Retina (tissue), 1 donor: ENCODE measurements at places on chromosomes 2 and 18.
A peak's percentile ranks its signal among the peaks of the same experiment; 100 is the strongest.

GRCh38 chr18:71221405-71221804 lies 932.6 kb downstream of the SOCS6 start:
- no peak for DNase-seq

GRCh38 chr2:40859617-40860016 lies 407.7 kb upstream of the SLC8A1 start:
- no peak for DNase-seq

DNA sequence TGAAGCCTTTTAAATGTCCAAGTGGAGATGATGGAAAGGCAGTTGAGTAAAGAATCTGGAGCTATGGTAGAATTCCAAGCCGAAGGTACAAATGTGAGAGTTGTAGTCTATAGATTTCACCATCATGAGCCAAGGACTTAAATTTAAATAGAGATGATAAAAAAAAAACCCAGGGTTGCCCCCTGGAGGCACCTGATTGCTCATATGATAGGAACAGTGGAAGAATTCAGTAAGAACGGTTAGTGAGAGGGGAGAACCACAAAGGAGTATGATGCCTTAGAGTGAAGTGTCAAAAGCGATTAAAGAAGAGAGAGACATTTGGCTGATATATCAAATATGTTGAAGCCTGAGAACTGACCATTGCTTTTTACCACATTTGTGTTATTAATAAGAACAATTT lies 11.9 kb downstream of the NYAP2 start:
- no peak for DNase-seq

- DNase-seq = no peak
Measured at GRCh38 chr2:196253116-196253480, 81.7 kb upstream of the STK17B start.

DNA sequence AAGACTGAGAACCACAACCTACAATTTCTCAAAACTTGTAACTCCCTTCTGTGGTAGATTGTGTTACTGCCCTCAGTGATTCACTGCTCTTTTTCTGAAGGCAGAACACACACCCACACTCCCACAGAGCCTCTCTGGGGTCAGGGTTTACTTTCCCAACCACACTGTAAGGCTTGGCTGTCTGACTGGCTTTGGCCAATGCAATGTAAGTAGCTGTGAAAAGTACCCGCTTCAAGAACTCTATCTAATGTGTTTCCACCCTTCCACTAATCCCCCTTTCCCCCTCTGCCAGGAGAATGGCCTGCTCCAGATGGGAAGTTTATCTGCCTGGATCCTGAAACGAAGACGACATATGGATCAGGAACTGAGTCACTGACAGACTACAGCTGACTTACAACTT lies 222.7 kb downstream of the CDH2 start:
- DNase-seq = no peak

DNA sequence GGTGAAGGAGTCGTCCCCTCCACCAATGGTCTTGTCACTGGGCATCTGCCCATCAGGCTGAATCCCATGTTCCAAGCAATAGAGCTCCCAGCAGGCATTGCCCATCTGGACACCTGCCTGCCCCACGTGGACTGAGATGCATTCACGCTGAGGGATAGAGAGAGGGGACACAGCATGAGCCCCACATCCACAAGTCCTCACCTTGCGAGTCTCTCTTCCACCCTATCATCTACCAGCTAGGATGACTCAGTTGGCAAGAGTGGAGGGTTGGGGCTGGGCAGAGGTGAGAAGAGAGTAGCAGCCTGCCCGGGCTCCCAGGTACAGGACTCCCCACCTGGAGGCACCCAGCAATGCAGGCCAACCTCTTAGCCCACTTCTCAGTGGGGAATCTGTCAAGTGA lies 959 bp upstream of the TUBA4B start:
- DNase-seq = no peak

DNA sequence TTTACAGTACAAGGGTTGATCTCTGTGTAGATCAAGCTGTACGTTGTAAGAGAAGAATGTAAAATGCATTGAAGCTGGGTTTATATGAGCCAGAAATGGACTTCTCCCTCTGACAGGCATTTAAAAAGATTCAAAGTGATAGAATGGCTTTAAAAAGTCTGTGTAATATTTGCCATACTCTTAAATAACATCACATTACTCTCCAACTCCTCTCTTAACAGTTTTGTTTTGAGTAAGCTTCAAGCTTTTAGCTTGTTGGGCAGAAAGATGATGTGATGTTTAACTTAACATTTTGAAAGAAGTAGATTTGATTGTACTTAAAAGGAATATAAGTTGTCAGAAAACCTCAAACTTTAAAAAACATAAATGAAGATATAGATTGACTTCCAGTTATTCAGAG lies 72.2 kb downstream of the COX7A2L start:
- DNase-seq = no peak

- no peak for DNase-seq
Measured at GRCh38 chr2:165435611-165436010, 33.9 kb upstream of the CSRNP3 start.

DNA sequence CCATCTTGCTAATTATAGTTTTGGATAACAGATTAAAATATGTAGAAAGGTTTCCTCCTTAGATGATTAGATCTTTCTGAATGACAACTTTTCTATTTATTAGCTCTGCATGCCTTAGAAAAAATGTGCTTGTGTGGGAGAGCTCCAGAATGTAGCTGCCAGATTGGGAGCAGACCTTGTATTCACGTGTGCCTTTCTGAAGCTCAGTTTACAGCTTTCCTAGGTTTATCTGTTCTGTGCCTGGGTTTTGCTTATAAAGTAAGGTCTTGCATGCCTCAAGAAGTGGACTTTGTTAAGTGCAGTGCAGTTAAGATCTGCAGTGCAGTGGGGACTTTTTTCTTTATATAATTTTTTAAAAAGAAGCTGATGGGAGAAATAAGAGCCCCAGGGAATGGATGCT lies 179.0 kb downstream of the DCC start:
- no peak for DNase-seq

- peak; percentile 67 for DNase-seq
Measured at GRCh38 chr18:45664824-45665763, 49.8 kb downstream of the SLC14A2 start.

GRCh38 chr2:20456116-20456571 lies 9.3 kb downstream of the RHOB start:
- no peak for DNase-seq

DNA sequence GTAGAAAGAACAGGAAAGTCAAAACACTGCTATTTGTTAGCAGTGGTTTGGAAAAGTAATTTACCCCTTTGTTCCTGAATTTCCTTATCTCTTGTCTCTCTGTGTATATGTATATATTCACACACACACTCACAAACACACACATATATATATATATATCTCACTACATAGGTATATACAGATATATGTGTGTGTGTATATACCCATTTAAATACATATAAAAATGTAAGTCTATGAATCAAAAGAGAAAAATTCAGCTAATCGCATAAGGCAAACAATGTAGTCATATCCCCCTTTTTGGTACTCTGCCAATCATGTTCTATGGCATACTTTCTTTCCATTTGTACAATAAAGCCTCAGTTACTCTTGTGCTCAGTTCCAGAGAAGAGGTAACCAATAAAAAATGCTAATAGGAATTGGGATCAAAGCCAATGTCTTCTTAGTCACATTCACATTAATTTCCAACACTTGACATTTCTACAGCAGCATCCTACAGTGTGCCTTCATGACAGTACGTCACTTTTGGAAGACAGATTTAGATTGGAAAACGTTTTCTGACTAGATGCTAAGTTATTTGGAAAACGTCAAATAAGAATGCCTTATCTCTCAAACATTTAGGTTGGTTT lies 94.6 kb downstream of the MC4R start:
- DNase-seq = no peak

- no peak for DNase-seq
Measured at GRCh38 chr18:31492671-31493070, 5.3 kb upstream of the DSG2 start.

GRCh38 chr2:213065583-213066442 lies 85.6 kb downstream of the IKZF2 start:
- peak; percentile 17 for DNase-seq

- no peak for DNase-seq
Measured at GRCh38 chr2:192236136-192236535, 41.4 kb upstream of the TMEFF2 start.

GRCh38 chr2:62199392-62200125 lies 3.6 kb downstream of the B3GNT2 start:
- DNase-seq = no peak

- DNase-seq = no peak
Measured at GRCh38 chr2:82275599-82275998, 1971.0 kb upstream of the LRRTM1 start.

DNA sequence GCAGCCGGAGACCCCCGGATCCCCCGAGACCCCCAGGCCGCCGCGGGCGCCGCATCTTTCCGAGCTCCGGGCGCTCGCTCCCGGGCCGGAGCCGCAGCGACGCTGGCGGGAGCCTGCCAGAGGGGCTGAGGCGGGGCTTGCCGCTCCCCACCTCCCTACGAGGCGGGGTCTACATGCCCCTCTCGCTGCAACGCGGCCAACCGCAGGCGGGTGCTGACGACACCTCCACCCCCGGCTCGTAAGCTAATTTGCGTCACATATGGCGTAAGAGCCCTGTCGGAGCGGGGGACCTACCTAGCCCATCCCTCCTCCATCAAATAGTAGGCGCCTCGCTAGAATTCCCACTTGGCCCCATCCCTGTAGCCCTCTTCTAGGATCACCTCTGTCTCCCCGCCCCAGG lies at the start of gene PTPRN:
TSS of gene PTPRN (minus strand) at position 124 of the 400 bp plus-strand sequence. CDS start at position 55, 69 bp downstream.
- DNase-seq = peak; percentile 63

- no peak for DNase-seq
Measured at GRCh38 chr18:79410731-79411613, 15.2 kb downstream of the NFATC1 start.

DNA sequence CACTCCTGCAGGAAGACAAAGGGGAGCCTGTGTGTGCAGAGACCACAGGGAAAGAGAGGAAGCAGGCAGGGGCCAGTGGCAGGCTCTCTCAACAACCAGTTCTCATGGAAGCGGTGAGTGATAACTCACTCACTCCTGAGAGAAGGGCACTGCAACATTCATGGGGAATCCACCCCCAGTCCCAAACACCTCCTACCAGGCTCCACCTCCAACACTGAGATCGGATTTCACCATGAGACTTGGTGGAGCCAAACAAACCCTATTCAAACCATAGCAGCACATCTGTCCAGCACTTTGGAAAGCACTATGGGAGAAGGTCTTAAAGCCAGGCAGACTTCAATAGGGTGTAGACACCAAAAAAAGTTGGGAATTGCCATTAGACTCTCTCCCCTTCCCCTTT lies 345.7 kb upstream of the SPRED2 start:
- no peak for DNase-seq

DNA sequence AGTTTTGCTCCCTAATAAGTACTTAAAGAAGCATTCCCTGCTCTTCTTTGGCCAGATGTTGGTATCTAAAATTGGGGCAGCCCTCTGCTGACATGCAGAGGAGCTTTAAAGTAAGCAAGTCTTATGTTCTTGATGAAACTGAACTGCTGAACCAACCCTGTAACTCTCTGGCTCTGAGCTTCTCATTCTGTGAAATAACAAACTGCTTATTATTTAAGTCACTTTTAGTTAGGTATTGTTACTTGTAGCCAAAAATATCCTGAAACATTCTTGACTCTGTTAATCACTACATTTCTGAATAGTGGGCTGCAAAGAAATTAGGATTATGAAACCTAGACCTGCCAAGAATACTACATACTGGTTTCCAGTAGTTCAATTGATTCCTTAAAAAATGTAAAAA lies 15.5 kb downstream of the PPP3R1 start:
- no peak for DNase-seq

DNA sequence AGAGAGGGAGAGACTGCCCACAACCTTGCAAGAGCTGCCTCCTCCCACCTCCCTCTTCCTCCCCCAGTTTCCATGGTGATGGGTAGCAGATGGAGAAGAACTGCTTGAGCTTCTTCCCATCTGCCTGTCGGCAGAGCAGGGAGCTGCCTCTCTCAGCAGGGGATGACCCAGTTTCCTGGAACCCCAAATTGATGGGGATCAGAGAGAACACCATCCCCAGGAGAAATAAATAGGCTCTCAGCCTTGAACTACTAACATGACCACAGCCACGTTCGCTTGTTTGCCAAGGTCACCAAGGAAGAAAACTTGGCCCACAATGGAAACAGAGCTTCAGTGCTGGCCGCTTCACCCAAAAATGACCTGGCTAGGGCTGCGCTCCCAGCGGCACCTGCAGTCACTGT lies 82.2 kb downstream of the ADD2 start:
- peak; percentile 66 for DNase-seq

- no peak for DNase-seq
Measured at GRCh38 chr2:16645775-16646559, 19.7 kb downstream of the CYRIA start.

DNA sequence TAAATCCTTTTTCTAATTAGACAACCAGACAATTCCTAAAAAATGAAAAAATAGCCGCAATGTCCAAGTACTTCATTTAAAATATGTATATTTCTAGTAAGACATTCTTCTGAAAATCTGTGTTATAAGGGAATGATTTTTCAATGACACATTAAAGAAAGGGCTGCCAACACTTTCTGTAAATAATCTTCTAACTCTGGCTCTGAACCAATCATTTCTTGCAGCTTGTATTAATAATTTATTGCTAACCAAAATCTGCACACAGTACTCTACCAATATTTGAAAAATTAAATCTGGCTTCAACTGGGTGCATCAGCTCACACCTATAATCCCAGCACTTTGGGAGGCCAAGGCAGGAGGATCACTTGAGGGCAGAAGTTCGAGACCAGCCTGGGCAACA lies 8.3 kb downstream of the NFU1 start:
- no peak for DNase-seq

GRCh38 chr2:11270891-11271290 lies 73.5 kb downstream of the ROCK2 start:
- no peak for DNase-seq

GRCh38 chr18:79816092-79816491 lies 18.4 kb downstream of the KCNG2 start:
- DNase-seq = no peak

- no peak for DNase-seq
Measured at GRCh38 chr2:36438449-36438977, 82.9 kb downstream of the CRIM1 start.

DNA sequence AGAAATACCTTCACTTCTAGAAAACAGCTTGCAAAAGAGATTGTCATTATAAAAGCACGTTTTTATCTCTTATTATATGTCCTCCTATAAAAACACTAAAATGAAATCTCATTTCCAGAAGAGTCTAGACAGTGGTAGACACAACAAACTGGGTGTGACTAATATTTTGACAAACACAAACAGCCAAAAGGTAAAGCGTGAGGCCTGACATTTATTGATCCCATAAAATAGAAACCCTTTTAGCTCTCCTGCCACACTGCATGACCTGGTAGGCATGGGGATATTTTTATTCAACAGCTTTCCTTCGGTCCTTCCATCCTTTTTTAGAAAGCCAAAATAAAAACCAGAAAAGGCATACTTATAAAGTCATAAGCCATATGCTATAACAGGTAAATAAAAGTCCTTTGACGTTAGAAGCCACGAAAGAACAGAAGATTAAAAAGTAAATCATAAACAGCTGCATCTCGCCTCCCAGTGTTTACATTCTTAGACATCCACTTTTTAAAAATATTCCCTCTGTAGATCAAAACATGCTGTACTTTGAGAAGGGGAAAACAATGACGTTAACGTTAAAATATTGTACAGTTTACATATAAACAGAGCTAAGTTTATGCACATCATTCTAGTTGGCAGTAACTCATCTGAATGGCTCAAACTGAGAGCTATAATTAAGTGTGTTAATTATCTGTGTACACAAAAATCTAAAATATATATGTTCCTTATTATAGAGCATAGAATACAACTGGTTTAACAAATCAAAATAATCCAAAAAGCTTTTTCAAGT lies 44.6 kb downstream of the IRS1 start:
- no peak for DNase-seq
